ENCODE measurements at places on chromosomes 4 and X.
A peak's percentile ranks its signal among the peaks of the same experiment; 100 is the strongest.

GRCh38 chr4:111937368-111937767 lies 207.9 kb upstream of the FAM241A start:
- DNase-seq, result no peak

DNA sequence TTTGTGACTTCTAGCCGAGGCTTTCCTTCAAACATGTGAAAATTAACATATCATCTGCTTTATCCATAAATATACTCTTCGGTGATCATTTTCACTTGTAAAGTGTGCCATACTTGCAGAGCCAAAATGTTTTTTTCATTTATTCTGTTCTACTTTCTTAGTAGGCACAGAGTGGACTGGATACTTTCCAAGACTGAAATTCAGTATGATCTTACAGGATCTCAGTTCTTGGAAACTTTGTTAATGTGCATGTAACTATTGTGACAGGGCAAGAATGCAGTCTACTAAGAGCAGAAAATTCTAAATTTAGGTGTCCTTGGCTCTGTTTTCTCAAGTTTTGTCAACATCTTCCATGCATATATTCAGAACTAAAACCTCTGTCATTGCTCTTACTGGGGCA lies 284.9 kb downstream of the TEX13A start:
- DNase-seq, result no peak

DNA sequence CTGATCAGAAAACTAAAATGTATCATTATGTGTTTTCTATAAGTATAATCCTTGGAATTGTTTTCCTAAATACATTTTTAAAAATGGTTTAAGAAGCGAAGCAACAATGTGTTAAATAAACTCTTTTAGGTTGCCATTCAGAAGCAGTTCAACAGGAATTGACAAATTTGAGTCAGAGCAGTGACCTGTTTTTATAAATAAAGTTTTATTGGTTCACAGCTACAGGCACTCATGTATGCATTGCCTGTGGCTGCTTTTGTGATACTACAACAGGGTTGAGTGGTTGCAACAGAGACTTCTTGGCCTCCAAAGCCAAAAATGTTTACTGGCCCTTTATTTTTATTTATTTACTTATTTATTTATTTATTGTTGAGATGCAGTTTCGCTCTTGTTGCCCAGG lies 99.5 kb downstream of the FRMPD4 start:
- DNase-seq, result no peak

DNA sequence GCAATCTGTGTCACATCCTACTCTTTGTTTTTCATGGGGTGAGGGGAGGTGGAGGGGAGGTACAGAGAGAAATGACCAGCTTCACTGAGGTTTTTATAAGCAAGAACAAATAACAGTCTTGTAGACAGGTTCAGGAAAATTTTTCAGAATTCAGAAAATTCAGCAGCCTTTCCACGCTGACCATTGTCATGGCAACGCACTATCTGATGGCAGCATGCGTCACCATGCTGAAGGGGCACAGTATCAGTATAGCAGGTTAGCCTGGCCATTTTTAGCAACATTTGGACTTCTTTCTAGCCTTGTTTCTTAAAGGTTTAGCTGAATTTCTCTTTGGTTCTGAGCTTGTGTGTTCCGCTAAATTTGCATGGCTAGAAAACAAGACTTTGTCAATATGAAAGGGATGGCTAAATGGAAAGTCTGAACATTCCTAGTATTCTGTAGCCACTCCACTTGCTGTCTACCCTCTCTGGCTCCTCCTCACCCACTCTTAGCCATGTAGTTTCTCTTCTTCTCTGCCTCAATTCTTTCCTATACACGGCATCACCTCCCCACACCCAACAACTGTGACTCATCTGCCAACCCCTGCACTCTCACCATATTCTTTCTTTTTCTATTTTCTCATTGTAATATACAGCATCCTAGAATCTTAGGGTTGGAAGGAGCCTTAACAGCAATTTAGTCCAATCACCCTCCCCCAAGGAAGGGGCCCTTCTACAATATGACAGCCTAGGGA lies 42.7 kb upstream of the CITED1 start:
- no peak for DNase-seq

DNA sequence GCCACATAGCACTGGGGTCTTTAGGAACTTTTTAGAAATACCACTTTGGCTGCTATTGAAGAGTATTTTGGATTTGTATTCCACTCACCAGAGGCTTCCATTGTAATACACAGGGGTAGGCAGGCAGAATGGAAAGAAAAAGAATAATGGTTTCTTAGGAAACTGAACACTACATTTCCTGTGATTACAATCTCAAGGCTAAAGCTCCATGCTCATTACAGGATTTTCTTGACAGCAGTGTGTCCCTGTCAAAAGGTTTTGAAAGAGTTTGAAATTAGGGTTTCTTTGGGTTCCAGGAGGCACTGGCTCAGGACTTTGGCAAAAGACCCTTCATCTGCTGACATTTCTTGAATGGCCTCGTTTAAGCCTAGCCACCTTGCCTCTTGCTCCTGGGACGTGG lies 74.8 kb upstream of the STIM2 start:
- DNase-seq, result no peak

DNA sequence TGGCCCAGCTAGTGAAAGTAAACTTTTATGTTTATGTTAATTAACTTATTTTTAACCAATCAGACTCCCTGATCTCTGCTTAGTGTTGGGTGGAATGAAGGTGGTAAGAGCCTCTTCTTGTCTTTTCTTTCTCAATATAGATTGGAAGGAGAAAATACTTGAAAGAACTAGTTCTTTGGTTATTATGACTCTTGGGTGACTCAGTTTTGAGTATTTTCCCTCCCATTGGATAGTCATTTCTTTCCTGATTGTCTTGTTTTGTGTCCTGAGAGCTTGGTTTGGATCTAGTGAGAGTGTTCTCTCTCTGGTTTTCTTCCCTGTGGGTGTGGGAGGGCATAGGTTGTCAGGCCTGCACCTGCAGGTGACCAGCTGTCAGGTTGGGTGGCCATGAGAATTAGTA lies 172.0 kb upstream of the GLRA2 start:
- no peak for DNase-seq

GRCh38 chrX:14871767-14872166 lies 1.1 kb downstream of the FANCB start:
- no peak for DNase-seq

GRCh38 chrX:119757979-119758730 lies at the start of gene SOWAHD:
TSS of gene SOWAHD (plus strand) at chrX:119758588. CDS start at chrX:119758668, 80 bp downstream.
- DNase-seq, result no peak

DNA sequence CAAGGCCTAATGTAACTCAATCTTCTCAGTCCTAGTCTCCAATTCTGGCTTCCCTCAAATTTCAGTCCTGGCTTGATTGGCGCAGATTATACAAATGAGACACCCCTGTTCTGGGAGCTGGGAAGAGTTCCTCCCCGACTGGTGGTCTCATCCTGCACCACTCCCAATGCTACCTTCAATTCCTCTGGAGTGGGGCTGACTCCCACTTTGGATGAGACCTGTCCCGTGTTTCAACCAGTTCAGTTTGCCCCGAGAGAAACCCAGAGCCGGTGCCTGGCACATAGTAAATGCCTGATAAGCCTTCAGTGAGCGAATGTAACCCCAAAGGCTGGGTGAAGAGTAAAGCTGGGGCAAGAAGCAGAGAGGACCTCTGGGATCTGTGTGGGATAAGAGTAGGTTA lies 4.0 kb upstream of the SYP start:
- DNase-seq, result no peak

- DNase-seq, result no peak
These were observed 40.0 kb downstream of the NELFA start for GRCh38 chr4:1968686-1969295.

- DNase-seq, result no peak
These were observed 32.2 kb upstream of the CCSER1 start for GRCh38 chr4:90095000-90095399.

- DNase-seq, result no peak
These were observed 26.3 kb downstream of the MAEA start for GRCh38 chr4:1315836-1316536.

DNA sequence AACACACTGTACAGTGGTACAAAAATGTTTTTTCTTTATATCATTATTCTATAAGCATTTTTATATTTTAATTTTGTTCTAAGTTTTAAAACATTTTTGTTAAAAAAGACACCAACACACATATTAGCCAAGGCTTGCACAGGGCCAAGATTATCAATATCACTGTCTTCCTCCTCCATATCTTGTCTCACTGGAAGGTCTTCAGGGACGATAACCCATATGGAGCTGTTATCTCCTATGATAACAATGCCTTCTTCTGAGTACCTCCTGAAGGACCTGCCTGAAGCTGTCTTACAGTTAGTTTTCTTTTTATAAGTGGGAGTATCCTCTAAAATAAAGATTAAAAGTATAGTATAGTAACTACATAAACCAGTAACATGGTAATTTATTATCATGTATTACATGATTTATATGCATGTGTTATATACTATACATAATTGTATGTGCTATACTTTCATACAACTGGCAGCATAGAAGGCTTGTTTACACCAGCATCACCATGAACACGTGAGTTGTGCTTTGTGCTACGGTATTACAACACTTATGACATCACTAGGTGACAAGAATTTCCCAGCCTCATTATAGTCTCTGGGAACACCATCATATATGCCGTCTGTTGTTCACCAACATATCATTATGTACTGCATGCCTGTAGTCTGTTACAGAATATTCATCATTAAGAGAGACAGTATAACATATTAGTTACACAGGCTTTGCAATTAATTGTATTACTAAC lies 90.7 kb downstream of the WDFY3 start:
- DNase-seq, result no peak

GRCh38 chrX:39039890-39040289 lies 238.6 kb downstream of the MID1IP1 start:
- DNase-seq, result no peak

- no peak for DNase-seq
These were observed 27.8 kb upstream of the PSAPL1 start for GRCh38 chr4:7462509-7462971.

DNA sequence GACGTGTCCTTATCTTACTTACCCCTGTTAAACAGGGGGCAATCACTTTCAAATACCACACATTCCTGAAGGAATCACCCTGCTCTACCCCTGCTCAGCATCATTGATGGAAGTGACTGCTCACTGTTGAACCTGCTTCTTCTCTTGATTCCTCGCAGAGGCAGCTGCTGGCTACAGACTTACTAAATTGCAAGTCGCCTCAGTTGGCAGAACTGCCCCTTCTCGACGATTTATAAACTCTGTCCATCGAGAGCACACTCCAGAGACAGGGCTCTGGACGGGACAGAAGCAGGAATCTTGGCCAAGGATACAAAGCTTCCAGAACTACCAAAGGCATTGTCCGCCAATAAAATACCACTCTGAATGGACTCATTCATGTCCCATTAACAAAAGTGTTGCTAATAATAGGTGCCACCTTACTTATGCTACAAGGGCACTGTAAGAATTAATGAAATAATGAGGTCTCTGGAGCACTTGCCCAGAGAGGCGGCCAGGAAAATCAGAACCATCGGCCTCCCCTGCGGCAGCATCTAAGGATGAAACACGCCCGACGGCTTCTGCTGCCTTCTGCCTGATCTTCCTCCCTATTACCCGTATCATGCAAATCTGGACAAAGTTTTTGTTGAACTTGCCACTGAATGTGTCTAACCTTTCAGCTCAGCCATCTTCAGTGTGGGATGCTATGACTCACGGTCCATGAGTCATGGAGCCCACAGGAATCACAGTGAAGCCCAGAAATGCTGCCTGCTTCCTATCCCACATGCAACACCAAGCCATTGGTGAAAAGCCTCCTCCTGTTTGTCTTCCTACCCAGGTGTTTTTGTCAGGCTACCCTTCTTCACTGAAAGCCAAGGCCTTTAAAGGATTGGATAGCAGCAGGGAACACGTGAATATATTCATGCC lies 164.9 kb downstream of the MAML3 start:
- DNase-seq, result no peak

- no peak for DNase-seq
These were observed 11.7 kb upstream of the STATH start for GRCh38 chr4:69984030-69984443.

DNA sequence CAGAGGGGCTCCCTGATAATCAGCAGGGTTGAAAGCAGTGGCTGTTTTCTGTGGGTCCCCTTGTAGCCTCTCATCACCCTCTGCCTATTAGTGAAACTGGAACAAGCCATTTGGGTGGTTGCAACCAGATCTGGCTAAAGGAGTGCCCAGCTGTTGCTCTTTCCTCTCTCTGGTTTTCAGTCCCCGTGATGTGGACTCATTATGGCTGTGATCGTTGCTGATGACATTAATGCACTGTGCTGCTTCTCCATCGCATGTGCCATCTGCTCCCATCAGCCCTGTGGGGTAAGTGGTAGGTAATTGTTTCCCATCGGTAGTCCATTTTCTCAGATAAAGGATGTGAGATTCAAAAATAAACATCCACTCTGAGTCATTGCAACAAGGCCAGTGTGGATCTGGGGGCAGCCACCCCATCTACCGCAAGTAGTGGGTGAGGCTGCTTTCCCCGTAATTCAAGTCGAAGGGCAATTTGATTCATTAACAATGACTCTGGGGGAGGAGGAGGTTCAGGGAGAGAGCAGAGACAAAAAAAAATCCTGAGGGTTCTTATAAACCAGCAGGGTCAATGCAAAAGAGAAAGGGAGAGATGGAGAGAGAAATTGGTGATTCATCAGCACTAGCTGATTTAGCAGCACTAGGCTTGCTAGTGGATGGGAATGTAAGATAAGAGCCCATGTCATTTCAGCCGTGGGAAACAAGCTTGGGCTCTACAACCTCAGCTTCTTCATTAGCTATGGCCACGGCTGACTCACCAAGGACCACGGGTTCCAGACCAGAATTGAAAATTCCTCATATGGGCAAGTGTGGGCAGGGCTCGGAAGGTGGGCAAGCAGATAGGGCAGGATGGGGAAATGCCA lies 357.8 kb downstream of the MID1IP1 start:
- DNase-seq, result no peak

DNA sequence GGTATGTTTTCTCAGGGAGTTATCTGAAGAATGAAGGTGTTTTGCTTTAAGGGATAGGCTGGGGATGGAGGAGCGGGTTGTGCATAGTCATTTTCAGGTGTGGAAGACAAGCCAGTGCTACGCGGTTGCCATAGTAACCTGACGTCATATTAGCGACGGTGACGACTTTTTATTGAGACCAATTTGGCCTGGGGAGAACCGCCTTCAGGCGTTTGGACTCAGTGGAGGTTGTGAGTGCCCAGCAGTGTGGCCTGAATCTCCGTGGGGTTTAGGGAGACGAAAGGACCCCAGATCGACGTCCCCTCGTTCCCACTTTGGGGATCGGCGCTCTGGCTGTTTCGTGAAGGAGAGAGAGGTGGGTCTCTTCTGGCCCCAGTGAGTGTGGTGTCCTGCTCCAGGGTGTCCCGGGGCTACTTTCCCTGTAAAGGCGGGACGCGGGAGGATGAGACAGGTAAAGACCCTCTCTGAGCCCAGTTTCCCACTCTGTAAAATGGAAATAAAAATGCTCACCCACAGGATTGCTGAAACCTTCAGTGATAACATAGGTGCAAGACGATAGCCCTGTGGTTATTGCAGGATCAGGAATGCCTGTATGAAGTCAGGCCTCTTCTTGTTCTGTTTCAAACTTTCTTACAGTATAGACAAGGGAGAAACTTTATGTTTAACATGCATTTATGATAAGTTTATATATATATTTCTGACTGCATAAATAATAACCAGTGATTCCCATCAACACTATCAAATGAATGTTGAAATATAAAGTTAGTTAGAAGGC lies 48.6 kb downstream of the GPRASP3 start:
- peak; percentile 43 for DNase-seq

All from GM19239 (cell line).